ENCODE measurements at places on chromosomes 6 and 20.

DNA sequence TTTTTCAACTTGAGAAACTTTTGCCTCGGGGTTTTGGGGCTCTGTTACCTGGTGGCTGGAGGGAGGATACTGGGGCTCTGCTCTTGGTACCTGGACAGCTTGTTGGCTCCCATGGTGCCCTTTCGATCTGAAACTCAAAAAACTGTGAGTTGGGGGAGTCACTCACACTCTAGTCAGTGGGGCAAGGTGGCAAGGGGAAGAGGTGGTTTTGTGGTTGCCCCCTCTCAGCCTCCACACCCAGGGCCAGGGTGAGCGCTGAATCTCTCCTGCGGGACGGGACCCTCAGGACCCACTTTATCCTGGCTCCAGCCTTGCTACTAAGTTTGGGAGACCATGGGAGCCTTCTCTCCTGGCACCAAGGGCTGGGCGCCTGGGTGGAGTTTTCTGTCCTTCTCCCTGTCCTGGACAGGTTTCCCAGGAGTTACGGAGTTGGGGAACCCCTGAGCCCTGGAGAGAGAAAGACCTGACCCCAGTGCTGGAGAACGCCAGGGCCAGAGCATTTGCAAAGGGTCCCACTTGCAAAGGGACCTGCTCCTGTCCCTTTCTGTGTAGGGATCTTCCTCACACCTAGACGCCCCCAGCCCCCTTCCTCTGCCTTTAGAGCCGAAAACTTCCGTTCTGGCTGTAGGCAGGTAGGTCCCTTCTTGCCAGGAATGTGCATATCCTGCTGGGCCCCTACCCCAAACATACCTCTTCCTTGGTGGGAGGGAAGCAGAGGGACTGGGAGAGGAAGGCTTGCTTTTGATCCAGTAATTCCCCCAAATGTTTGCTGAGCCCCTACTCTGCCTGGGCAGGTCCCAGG, 2.9 kb downstream of the FOXP4 start:
- no peak for DNase-seq

- DNase-seq = no peak
Observed at GRCh38 chr6:140766999-140767398, 1365.7 kb upstream of the GJE1 start.

- DNase-seq = no peak
Observed at GRCh38 chr6:33693186-33694105, 18.1 kb downstream of the UQCC2 start.

GRCh38 chr20:6075428-6076219, 21.8 kb upstream of the LRRN4 start:
- DNase-seq = no peak

DNA sequence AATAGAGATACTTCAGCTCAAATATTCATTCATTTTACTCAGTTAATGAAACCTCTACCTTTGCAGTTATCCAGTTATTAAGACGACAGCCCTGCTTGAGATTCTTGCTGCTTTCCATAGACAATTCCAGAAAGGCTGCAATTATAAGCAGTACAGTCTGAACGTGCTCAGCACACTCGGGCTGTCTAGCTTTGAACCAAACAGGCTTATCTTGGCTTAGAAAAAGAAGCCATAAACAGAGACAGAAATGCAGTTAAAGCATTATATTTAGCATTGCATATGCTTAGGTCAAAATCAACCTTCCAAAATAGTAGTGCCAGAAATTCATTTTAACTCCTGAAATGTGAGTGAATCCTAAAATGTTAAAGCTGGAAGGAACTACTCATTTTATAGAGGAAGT, 204.1 kb upstream of the KCNQ5 start:
- no peak for DNase-seq

All from ACHN (cell line).